ENCODE measurements at places on chromosomes 11 and 22. TPM values are rescaled to one million over a fixed set of nuclear protein-coding genes. Genes with fewer than 3 reads are reported as not detected.

Gene CCDC90B
- total RNA-seq, result 52.3 TPM

Gene PDGFB
- total RNA-seq, result 0.11 TPM

Gene TRIM22
- 46.7 TPM for total RNA-seq

Gene CRYBA4
- total RNA-seq, result not detected

Gene ATP6V1E1
- total RNA-seq, result 168 TPM

Gene SPDYC
- total RNA-seq, result not detected

Gene CHRM1
- total RNA-seq, result not detected

Gene NDUFS3
- total RNA-seq, result 86.0 TPM

Gene ALX4
- under 0.01 TPM for total RNA-seq

Gene CBY1
- total RNA-seq, result 21.0 TPM

Gene OR51B5
- not detected for total RNA-seq

Gene FTH1
- 455 TPM for total RNA-seq

Gene ARSA
- 15.5 TPM for total RNA-seq

Gene CATSPER1
- under 0.01 TPM for total RNA-seq

Gene CD3G
- 0.12 TPM for total RNA-seq

Gene CEP126
- total RNA-seq, result 1.6 TPM

Gene SPI1
- total RNA-seq, result not detected

Gene IL18
- 2.3 TPM for total RNA-seq

Gene PNPLA3
- 3.5 TPM for total RNA-seq

Gene MMP3
- total RNA-seq, result 54.4 TPM

Gene ARHGAP20
- 3.6 TPM for total RNA-seq

Gene GALNT18
- 7.5 TPM for total RNA-seq

Gene MPZL3
- 1.8 TPM for total RNA-seq

Gene ELFN2
- 0.25 TPM for total RNA-seq

Gene OR5A1
- total RNA-seq, result not detected

Gene LRRC56
- 0.62 TPM for total RNA-seq

Gene OR4D9
- not detected for total RNA-seq

Gene RAG2
- total RNA-seq, result not detected

Gene LRP4
- 4.7 TPM for total RNA-seq

Gene PHF21B
- under 0.01 TPM for total RNA-seq

Gene MRPL49
- 43.4 TPM for total RNA-seq

Gene IGLL5
- not detected for total RNA-seq

Gene FERMT3
- total RNA-seq, result 3.2 TPM

Gene FGF4
- not detected for total RNA-seq

Gene FAT3
- total RNA-seq, result 6.2 TPM

Gene CCDC87
- total RNA-seq, result 0.25 TPM

Gene GPR137
- total RNA-seq, result 5.3 TPM

Gene CFAP68
- total RNA-seq, result 9.0 TPM

Gene OR51I1
- total RNA-seq, result 0.11 TPM

Gene MYBPC3
- total RNA-seq, result not detected

Gene AIFM3
- 0.33 TPM for total RNA-seq

Gene TUG1
- 36.1 TPM for total RNA-seq

Data from uterine smooth muscle cell (primary cell).